ENCODE measurements at places on chromosomes 6 and 20.
A peak's percentile ranks its signal among the peaks of the same experiment; 100 is the strongest.

DNA sequence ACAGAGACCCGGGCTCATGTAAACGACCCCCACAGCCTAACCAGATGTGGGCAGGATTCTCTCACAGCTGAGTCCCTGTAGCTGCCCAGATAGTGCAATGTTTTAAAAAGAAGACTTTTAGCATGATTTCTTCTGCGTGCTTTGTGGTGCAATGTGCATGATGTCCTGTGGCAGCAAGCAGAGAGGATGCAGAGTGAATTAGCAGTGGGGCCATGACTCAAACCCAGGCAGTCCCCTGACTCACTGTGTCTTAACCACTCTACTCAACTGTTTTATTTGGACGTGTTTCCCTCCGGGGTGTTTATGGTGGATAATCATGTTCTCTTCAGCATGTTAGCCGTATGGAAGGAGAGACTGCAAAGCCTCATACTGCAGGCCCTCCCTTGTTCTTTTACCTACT is 247.9 kb downstream of the SLC24A3 start:
- no peak for DNase-seq

- DNase-seq = peak; percentile 12
Measured at GRCh38 chr6:113857556-113858479, 673 bp downstream of the MARCKS start.

GRCh38 chr6:34189806-34190503 is 44.1 kb upstream of the GRM4 start:
- DNase-seq = peak; percentile 39

- no peak for DNase-seq
Measured at GRCh38 chr6:11179419-11180202, 52.9 kb downstream of the NEDD9 start.

DNA sequence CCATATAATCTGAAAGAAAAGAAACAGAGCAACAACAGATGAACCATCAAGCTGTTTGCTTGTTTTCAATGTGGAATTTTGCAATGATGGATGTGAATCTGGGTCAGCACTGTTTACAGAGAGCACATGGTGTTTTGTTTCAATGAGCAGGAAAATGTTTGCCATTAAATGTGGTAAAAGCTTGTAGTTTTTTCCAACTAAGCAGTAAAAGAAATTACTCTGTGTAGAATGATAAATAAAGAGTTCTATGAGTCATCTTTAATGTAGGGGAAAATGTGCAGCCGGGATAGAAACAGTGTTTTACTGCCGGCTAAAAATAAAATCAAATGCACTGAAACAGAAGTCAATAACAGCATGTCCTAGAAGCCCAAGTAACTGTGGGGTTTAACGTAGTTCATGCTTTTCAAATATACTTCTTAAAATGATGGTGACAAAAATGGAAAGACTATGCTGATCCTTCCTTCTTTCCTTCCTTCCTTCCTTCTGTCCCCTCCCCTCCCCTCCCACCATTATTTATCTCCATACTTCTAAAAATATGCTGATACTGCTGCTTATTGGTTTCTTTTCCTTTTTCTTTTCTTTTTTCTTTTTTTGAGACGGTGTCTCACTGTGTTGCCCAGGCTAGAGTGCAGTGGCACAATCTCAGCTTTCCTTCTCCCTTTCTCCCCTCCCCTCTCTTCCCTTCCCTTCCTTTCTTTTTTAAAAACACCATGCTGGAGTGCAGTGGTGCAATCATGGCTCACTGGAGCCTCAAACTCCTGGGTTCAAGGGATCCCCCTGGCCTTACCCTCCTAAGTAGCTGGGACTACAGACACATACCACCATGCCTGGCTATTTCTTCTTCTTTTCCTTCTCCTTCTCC is 6.3 kb upstream of the NAA20 start:
- DNase-seq = no peak

DNA sequence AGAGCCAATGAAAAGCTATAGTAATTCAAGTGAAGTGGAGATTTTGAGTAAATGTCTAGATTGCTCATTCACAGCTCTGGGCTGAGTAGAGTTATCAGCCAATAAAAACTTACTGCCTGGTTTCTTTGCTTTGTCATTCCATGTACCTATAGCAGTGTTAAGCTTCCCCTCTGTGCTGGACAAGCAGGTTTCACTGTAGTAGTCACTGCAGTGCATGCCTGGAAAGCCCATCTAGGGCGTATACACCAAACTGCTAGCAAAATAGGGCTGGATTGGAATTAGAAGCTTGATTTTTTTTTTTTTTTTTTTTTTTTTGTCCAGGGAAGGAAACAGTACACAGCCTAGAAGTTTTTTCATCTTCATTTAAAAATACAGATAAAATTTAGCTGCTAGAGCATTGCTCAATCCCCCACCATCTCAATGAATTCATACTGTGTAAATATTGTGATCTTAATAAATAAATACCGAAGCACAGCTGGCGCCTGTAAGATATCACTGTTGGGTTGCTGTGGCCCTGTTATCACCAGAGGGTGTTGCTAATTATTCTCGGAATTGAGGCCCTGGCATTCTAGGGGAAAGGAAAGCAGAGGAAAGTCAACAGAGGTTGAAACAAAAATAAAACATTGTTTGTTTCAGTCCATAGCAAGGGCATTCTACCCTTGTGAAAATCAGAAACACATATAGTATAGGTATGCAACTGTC is 968.5 kb upstream of the GJE1 start:
- DNase-seq = no peak

GRCh38 chr20:47164140-47164539 is 192.4 kb downstream of the ZMYND8 start:
- DNase-seq = no peak

- no peak for DNase-seq
Measured at GRCh38 chr6:45430590-45431202, 53.0 kb upstream of the SUPT3H start.

- DNase-seq = no peak
Measured at GRCh38 chr6:35495258-35496035, 1.4 kb downstream of the TEAD3 start.

DNA sequence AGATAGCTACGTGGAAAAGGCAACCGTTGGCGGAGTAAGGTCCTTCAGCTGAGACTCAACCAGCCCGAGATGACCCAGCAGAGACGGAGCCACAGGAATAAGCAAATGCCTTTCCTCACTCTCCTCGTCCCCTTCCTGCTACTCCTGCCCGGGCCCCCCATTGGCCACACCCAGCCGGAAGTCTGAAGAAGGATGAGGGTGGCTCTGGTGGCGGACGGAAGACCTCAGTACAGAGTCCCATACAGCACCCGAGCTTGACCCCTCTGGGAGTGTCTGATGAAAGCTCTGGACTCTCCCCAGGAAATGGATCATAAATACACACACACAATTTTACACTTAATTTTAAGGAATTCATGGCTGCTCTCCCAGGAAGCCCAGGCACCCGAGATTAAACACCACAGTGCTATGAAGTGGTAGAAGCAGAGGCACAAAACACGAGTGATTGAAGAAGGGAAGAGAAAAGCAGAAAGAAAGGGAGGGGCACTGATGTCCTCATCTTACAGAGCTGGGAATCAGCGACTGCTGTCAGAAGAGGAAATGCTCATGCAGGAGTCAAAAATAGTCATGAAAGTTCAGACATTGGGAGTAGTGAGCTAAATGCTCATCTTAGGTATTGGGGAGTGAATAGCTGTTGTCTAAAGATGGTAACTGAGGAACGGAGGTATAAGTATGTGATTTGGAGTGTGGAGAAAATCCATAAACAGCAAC is 125.6 kb downstream of the BANF2 start:
- DNase-seq = no peak

DNA sequence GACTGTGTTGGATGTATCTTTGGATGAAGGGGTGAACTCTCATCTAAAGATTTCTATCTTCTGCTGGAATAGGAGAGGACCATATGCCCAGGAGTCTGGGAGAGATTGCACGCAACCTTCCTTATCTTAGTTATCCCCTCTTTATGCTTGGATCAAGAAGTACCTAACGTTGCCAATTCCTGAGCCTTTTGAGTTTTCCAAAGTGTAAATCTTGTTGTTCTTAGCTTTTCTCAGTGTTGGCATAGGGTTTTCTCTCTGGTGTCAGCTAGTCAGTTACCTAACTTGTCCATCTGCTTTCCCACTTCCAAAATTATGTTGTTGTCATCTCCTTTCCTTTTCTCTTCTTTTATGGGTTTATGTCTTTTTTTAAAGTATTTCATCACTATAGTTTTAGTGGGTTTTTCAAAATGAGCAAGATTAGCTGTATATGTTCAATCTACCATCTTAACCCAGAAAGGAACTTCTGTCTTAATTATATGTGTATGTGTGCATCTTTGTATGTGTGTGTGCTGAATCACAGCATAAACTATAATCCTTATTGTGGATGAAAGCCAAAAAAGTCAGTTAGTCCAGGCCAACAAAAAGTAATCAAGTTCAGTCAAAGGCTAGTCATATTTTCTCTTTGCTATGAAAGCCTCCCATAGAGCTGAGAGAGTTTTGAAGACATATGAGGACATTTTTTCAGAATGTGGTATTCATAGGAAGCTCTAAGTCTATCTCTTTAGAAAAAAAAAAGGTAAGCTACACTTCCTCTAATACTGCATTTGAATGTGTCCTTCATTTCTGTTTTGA is 72.1 kb downstream of the KHDC1L start:
- no peak for DNase-seq

DNA sequence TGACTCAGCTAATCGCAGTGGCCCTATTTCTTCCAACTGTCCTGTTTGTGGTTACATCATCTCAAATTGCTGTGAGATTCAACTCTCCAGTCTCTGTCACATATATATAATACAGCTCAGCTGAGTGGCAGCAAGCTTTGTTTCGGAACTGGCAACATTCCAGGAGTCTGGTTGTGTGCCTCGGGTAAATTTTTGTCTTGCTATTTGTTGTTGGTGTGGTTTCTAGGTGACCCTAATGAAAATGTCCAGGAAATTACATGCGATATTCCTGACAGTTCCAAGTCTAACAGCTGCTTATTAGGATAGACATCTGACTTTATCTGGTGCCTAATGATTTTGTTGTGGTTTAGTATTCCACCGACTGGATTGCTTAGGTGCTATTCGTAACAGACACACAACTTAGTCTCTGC is 581.8 kb downstream of the CD109 start:
- DNase-seq = no peak

DNA sequence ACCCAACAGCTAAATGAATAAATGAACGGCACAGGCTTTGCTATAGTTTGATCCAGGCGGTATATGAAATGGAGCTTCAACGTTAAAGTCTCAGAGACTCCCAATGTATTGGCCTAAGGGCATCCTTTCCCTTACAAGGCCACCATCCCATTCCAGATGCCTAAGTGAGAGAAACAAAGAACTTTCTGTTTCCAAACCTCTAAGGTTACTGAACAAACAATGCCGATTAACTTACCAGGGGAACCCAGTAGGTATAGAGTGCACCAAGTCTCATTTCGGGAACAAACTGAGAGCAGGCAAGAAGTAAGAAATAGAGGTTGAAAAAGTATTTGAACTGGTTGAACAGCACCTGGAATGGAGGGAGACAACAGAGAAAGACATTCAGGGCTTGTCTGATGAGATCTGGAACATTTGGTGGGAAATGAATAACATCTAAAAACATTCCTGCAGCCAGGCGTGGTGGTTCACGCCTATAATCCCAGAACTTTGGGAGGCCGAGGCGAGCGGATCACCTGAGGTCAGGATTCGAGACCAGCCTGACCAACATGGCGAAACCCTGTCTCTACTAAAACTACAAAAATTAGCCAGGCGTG is 42.5 kb downstream of the ATP9A start:
- DNase-seq = no peak

DNA sequence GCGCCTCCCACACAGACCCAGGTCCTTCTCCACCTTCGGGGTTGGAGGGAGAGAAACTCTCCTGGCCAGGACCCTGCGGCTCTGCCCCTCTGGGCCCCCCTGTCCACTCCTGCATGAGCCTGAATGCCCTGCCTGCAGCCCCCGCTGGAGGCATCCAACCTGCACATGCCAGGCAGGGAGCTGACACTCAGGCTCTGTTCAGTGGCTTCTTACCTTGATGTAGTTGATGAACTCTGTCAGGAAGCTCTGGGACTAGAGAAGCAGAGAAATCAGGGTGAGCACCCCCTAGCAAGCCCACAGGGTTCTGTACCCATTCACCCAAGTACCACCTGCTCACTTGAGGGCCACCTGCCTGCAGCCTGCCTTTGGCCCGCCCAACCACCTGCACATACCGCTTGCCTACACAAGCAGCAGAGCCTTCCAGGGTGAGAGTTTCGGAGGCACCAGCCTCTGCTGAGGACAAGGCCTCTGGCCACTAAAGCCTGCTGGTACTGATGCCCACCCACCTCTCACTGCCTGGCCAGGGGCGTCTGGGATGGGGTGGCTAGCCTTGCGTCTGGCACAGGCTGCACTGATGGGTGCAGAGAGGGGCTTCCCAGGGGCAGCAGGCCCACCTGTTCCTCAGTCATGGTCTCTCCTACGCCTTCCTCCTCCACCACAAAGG is 9.7 kb downstream of the DDRGK1 start:
- DNase-seq = no peak

- no peak for DNase-seq
Measured at GRCh38 chr6:44022296-44022661, 105.0 kb downstream of the MRPL14 start.

- peak; percentile 44 for DNase-seq
Measured at GRCh38 chr6:99613705-99614429, 7.2 kb downstream of the PRDM13 start.

- DNase-seq = no peak
Measured at GRCh38 chr6:118377711-118378414, 170.2 kb upstream of the PLN start.

GRCh38 chr20:41436679-41437078 is 70.1 kb upstream of the EMILIN3 start:
- peak; percentile 17 for DNase-seq

GRCh38 chr20:13221313-13221672 is 219 bp downstream of the ISM1 start:
- DNase-seq = no peak

- no peak for DNase-seq
Measured at GRCh38 chr6:104473021-104473429, 386.7 kb downstream of the HACE1 start.

DNA sequence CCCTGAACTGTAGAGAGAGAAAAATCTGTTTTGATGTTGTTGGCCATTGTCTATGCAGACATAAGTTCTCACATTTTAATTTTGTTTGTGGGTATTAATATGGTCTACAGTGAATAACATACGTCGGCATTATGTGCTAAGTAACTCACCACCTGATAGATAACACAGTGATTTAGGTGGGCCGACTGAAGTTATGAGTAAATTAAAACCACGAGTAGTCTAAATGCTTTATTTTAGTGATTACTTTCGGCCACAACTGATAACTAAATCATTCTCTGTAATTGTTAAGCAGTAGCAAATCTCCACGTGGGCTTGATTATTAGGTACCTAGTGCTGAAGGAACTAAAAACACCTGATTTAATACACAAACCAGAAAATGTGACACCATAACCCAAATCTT is 1.1 kb downstream of the DOP1A start:
- no peak for DNase-seq

- peak; percentile 40 for DNase-seq
Measured at GRCh38 chr20:37081717-37082289, 14.0 kb downstream of the RBL1 start.

Measured in CD4-positive, alpha-beta memory T cell (primary cell).